ENCODE measurements at places on chromosomes 5 and 9. TPM values are rescaled to one million over a fixed set of nuclear protein-coding genes. Genes with fewer than 3 reads are reported as not detected.

DNA sequence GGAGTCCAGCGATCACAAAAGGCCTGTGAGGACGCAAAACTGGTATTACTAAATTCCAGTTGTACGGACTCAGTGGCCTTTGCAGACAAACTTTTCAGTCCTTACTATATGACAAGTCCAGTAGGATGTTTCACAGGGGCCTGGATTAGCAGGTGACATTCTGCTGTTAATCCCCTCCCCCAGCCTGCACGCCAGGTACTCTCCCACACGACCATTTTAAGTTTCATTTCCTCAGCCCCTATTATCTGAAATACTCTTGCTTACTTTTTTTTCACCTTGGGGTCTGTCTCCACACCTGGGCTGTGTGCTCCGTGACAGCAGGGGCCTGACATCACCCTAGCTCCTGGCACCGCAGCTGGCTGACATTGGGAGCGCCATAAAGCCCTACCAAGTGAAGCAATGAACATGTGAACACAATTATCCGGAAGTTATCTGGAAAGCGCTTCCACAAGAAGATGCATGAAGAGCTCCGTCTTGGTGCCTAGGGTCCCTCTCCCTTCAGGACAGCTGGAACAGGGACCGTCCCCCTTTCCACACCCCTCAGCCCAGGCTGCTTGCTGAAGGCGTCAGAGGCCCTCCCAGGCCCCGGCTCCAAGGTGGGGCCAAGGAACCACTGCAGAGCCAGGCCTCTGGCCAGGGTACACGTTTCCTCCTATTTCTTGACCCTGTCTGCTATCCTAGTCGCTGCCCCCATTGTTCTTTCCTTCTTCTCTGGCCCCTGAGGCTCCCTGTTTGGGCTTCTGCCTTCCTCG lies 39.7 kb upstream of the ZNF622 start:
- H3K36me3 ChIP-seq, result no peaks in the 10 kb centered on the region
- H3K27ac ChIP-seq, result no peak overlapping the region
- H3K4me1 ChIP-seq, result peaks cover 9% of the 10 kb centered on the region
- no peak overlapping the region for H3K4me3 ChIP-seq

- no peak overlapping the region for H3K4me3 ChIP-seq
- H3K36me3 ChIP-seq, result peaks cover 3% of the 10 kb centered on the region
- H3K4me1 ChIP-seq, result no peaks in the 10 kb centered on the region
Measured at GRCh38 chr9:134689321-134690181, 47.9 kb downstream of the COL5A1 start.

DNA sequence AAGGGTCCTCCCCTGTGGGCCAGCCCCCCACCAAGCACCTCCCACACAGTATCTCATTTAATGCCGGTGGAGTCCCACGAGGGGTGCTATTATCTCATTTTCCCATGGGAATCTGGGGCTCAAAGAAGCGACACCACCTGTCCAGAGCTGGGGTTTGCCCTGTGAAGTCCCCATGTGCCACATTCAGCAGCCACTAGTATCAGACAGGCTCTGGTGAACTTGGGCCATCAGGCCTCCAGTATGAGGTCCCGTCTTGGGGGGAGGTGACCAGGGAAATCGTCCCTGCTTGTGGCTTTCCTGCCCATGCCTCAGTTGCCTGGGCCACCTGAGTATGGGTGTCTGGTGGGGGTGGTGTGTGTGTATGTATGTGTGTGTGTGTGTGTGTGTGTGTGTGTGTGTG lies 222.7 kb downstream of the PBX3 start:
- no peak for DNase-seq
- no peak overlapping the region for H3K27ac ChIP-seq
- no peak overlapping the region for H3K4me3 ChIP-seq
- no peaks in the 10 kb centered on the region for H3K27me3 ChIP-seq

- H3K4me3 ChIP-seq, result no peak overlapping the region
- DNase-seq, result no peak
- no peaks in the 10 kb centered on the region for H3K36me3 ChIP-seq
- no peaks in the 10 kb centered on the region for H3K27me3 ChIP-seq
- peaks cover 9% of the 10 kb centered on the region for H3K4me1 ChIP-seq
Measured at GRCh38 chr9:135273008-135273407, 185.5 kb downstream of the OLFM1 start.

DNA sequence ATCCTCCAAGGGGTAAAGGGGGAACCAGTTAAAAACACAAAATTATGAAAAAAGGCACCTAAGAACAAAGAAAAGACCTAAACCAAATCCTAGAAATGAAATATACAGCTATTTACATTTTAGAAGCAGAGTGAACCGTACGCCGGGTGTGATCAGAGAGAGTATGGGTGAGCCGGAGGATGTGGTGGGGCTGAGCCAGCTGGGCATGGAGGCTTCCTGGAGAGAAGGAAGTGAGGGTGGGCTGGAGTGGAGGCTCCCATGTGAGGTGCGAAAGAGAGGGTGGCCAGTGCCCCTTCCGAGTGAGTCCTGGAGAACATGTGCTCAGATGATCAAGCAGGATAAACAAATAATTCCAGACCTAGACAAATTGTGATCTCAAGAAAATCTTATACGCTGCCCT lies 111.6 kb downstream of the CACNA1B start:
- H3K4me3 ChIP-seq, result no peak overlapping the region
- no peaks in the 10 kb centered on the region for H3K4me1 ChIP-seq
- H3K27ac ChIP-seq, result no peak overlapping the region
- H3K36me3 ChIP-seq, result peaks cover 4% of the 10 kb centered on the region
- H3K27me3 ChIP-seq, result peaks cover 24% of the 10 kb centered on the region

GRCh38 chr5:36138900-36139683 lies 12.6 kb downstream of the LMBRD2 start:
- no peak overlapping the region for H3K4me3 ChIP-seq
- H3K27ac ChIP-seq, result no peak overlapping the region
- H3K27me3 ChIP-seq, result no peaks in the 10 kb centered on the region

DNA sequence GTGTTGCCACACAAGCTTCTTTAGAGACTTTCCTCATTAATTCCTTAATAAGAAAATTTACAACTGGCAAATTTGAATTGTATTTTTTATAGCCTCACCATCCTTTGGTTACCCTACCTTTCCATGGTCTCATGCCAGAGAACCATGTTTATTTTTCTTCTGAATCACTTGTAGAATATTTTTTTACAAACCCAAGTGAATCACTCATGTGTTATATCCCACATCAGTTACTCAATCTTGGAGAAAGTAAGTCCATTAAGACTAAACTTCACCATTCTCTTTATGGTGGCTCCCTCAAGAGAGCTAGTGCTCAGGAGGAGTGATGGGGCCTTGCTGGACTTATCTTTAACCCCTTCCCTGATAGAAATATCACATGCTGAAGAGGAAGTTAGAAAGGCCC lies 128.9 kb downstream of the SUSD1 start:
- peaks cover 18% of the 10 kb centered on the region for H3K36me3 ChIP-seq
- no peak for DNase-seq
- H3K27ac ChIP-seq, result no peak overlapping the region

- DNase-seq, result no peak
- H3K36me3 ChIP-seq, result no peaks in the 10 kb centered on the region
- no peak overlapping the region for H3K4me3 ChIP-seq
Measured at GRCh38 chr5:126253406-126253805, 169.8 kb upstream of the GRAMD2B start.

DNA sequence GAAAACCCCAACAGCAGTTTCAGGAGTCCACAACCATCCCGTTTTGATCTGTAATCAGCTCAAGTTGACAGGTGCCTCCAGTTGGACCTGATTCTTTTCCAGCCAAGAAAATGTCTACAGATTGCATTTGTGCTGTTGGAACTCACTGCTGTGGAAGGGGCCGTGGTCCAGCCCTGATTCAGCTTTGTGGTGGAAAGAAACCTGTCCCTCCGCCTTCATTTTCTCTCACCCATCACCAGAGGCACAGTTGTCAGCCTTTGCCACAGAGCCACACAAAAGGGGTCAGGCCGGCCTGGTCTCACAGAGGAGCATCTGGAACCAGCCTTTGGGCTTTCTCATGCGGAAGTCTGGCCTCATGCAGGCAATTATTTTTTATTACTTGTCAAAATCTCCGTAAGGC lies 483.6 kb downstream of the GADD45G start:
- peaks cover 10% of the 10 kb centered on the region for H3K4me1 ChIP-seq
- DNase-seq, result no peak
- no peaks in the 10 kb centered on the region for H3K36me3 ChIP-seq

- no peaks in the 10 kb centered on the region for H3K4me1 ChIP-seq
- no peak overlapping the region for H3K4me3 ChIP-seq
- H3K27me3 ChIP-seq, result no peaks in the 10 kb centered on the region
- peaks cover 22% of the 10 kb centered on the region for H3K36me3 ChIP-seq
- DNase-seq, result no peak
Measured at GRCh38 chr5:123369371-123369968, 53.7 kb downstream of the CEP120 start.

The ADAMTS16 gene
- 1.7 TPM for total RNA-seq

The SVEP1 gene
- total RNA-seq, result 1.5 TPM

The CDC42SE2 gene
- 25.5 TPM for total RNA-seq

The STING1 gene
- 0.23 TPM for total RNA-seq

The TPPP gene
- 2.7 TPM for total RNA-seq

The PCDHAC2 gene
- 1.8 TPM for total RNA-seq

Measured in neural crest cell (in vitro differentiated cells).